ENCODE measurements at places on chromosomes 1 and 21. TPM values are rescaled to one million over a fixed set of nuclear protein-coding genes. Genes with fewer than 3 reads are reported as not detected.

- peaks cover 2% of the 10 kb centered on the region for H3K36me3 ChIP-seq
- H3K27me3 ChIP-seq: no peaks in the 10 kb centered on the region
- H3K4me1 ChIP-seq: peaks cover 35% of the 10 kb centered on the region
Measured at GRCh38 chr1:203692565-203693470, 66.2 kb downstream of the ATP2B4 start.

GRCh38 chr1:6603915-6604558 lies 1.4 kb upstream of the KLHL21 start:
- DNase-seq: no peak
- peak overlapping the region; percentile 95 for H3K27ac ChIP-seq
- no peaks in the 10 kb centered on the region for H3K27me3 ChIP-seq
- H3K36me3 ChIP-seq: peaks cover under 1% of the 10 kb centered on the region
- peaks cover 41% of the 10 kb centered on the region for H3K4me1 ChIP-seq

Gene WNT2B
- 0.64 TPM for polyA plus RNA-seq

GRCh38 chr1:98903261-98903660 lies 101.4 kb downstream of the PLPPR5 start:
- no peaks in the 10 kb centered on the region for H3K4me1 ChIP-seq
- no peaks in the 10 kb centered on the region for H3K36me3 ChIP-seq

DNA sequence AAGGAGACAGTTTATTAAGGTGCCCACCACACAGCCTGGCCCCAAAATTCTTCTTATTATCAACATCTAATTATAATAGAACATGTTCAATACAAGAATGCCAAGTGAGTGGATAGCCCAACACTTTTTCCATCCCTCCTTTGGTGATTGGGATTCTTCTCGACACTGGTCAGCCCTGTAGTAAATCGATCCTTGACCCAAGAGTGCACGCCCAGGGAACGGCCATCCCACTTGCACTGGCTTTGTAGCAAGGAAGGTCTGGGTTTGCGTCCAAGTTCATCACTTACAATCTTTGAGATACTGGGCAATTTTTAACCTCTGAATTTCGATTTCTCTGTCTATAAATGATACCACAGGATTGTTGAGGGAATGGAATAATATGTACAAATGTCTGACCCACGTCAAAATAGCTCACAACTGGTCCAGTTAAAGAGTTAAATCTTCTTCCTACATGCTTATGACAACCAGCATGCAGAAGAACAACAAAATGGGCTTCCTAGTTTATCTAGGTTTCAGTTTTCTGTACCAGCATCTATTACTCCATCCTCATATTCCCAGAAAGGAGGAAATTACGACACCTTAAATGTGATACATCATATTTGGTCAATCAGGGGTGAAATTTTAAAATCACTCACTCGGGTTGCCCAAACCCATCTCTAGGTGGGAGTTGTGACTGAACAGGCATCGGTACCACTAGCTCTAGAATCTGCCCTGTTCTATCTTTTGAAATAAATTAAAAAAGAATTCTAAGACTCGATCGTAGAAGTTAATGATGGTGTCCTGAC lies 161.8 kb downstream of the CLIC6 start:
- H3K4me1 ChIP-seq: no peaks in the 10 kb centered on the region
- peaks cover 90% of the 10 kb centered on the region for H3K36me3 ChIP-seq
- H3K27ac ChIP-seq: no peak overlapping the region
- no peak overlapping the region for H3K4me3 ChIP-seq

GRCh38 chr1:110668549-110668948 lies 6.2 kb downstream of the KCNA3 start:
- peaks cover 4% of the 10 kb centered on the region for H3K27me3 ChIP-seq
- H3K4me1 ChIP-seq: peaks cover 16% of the 10 kb centered on the region
- H3K4me3 ChIP-seq: peak overlapping the region; percentile 53
- no peak for DNase-seq
- peaks cover 41% of the 10 kb centered on the region for H3K36me3 ChIP-seq

DNA sequence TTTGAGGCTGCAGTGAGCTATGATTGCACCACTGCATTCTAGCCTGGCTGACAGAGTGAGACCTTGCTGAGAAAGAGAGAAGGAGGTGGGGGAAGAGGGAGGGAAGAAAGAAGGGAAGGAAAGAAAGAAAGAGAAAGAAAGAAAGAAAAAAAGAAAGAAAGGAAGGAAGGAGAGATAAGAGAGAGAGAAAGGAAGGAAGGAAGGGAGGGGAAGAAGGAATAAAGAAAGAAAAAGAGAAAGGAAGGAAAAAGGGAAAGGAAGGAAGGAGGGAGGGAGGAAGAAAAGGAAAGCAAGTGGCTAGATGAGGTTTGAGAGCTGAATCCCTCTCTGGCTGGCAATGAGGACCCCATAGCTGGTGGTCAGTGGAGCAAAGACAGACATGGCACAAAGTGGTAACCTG lies 20.4 kb downstream of the MT1HL1 start:
- H3K36me3 ChIP-seq: no peaks in the 10 kb centered on the region
- H3K4me1 ChIP-seq: no peaks in the 10 kb centered on the region
- no peak overlapping the region for H3K27ac ChIP-seq

- no peak overlapping the region for H3K27ac ChIP-seq
- H3K36me3 ChIP-seq: no peaks in the 10 kb centered on the region
- DNase-seq: no peak
- H3K27me3 ChIP-seq: no peaks in the 10 kb centered on the region
- no peaks in the 10 kb centered on the region for H3K4me1 ChIP-seq
- H3K4me3 ChIP-seq: no peak overlapping the region
Measured at GRCh38 chr1:41169799-41170180, 72.3 kb downstream of the SCMH1 start.

Gene ADORA1
- 0.64 TPM for polyA plus RNA-seq

Gene PSMB2
- polyA plus RNA-seq: 62.0 TPM

Gene RGS4
- 0.84 TPM for polyA plus RNA-seq

Gene MYBPH
- 1.7 TPM for polyA plus RNA-seq

DNA sequence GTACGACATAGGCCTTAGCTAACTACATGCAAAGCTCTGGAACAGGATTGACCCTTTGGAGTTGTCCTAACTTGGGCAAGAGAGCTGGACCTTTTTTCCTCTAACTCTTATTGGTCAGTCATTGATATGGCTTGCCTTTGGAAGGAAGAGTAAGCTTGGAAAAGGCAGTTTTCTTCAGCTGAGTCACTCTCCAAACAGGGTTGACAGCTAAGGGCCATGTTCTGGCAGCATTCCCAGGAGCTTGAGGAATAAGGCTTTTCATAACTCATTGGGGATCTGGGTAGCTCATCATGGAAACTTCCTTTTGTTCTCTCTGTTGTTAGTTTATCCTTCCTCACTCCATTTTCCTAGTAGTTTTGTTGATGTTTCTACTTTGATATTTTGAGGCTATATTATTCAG lies 14.5 kb upstream of the ERRFI1 start:
- DNase-seq: no peak
- no peak overlapping the region for H3K4me3 ChIP-seq
- H3K4me1 ChIP-seq: no peaks in the 10 kb centered on the region

GRCh38 chr1:198623752-198624647 lies 14.8 kb upstream of the PTPRC start:
- no peaks in the 10 kb centered on the region for H3K27me3 ChIP-seq
- H3K4me1 ChIP-seq: peaks cover 47% of the 10 kb centered on the region
- H3K36me3 ChIP-seq: no peaks in the 10 kb centered on the region
- H3K4me3 ChIP-seq: no peak overlapping the region

DNA sequence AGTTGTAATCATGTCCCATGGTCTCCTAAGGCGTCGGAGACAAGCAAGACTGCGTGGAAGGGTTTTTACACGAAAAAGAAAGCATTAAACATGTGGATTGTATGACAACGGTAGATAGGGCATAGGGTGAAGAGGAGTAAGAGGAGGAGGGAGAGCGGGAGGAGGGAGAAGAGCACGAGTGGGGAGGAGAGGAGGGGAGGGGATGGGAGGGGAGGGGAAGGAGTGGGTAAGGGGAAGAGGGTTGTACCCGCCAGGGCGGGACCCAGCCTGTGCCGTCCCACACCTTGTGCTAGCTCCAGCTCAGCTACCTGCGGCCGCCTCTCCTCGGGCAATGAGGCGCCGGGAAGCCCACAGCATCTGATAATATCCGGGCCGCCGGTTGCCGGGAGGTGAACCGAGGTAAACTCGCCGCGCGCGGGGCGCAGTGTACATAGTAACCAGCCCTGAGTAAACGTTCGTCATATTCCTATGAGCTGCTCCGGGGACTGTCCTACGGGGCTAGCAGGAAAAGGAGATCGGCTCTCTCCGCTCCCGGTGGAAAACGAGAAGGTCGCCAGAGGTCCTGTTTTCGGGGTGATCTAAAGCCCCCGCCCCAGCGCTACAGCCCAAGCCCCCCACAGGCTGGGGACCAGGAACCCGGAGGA lies 449 bp upstream of the RCAN3 start:
- H3K36me3 ChIP-seq: no peaks in the 10 kb centered on the region
- DNase-seq: peak; percentile 60
- peak overlapping the region; percentile 78 for H3K4me3 ChIP-seq
- H3K4me1 ChIP-seq: peaks cover 34% of the 10 kb centered on the region
- H3K27ac ChIP-seq: peak overlapping the region; percentile 87

Gene KHDC4
- 45.8 TPM for polyA plus RNA-seq

Gene SLC1A7
- polyA plus RNA-seq: 0.07 TPM

Gene TCEA3
- polyA plus RNA-seq: 5.5 TPM

- no peaks in the 10 kb centered on the region for H3K27me3 ChIP-seq
- H3K4me1 ChIP-seq: no peaks in the 10 kb centered on the region
- no peaks in the 10 kb centered on the region for H3K36me3 ChIP-seq
- H3K27ac ChIP-seq: no peak overlapping the region
- H3K4me3 ChIP-seq: no peak overlapping the region
Measured at GRCh38 chr1:45065083-45065482, 53.0 kb downstream of the UROD start.

- peaks cover 79% of the 10 kb centered on the region for H3K27me3 ChIP-seq
- DNase-seq: no peak
- no peak within 1 kb of the TSS for H3K4me3 ChIP-seq
- H3K27ac ChIP-seq: no peak within 1 kb of the TSS
- peaks cover 3% of the 10 kb centered on the region for H3K4me1 ChIP-seq
Measured at GRCh38 chr1:28811766-28812668, at the start of gene OPRD1. Gene OPRD1, plus strand, starts transcription at chr1:28812170. Its CDS starts 214 bp downstream, at chr1:28812384.

Gene CFAP74
- polyA plus RNA-seq: 0.16 TPM

- no peak for DNase-seq
- no peaks in the 10 kb centered on the region for H3K27me3 ChIP-seq
- no peaks in the 10 kb centered on the region for H3K4me1 ChIP-seq
- no peak overlapping the region for H3K4me3 ChIP-seq
- H3K27ac ChIP-seq: no peak overlapping the region
Measured at GRCh38 chr1:79847700-79848099, 841.2 kb upstream of the ADGRL4 start.

DNA sequence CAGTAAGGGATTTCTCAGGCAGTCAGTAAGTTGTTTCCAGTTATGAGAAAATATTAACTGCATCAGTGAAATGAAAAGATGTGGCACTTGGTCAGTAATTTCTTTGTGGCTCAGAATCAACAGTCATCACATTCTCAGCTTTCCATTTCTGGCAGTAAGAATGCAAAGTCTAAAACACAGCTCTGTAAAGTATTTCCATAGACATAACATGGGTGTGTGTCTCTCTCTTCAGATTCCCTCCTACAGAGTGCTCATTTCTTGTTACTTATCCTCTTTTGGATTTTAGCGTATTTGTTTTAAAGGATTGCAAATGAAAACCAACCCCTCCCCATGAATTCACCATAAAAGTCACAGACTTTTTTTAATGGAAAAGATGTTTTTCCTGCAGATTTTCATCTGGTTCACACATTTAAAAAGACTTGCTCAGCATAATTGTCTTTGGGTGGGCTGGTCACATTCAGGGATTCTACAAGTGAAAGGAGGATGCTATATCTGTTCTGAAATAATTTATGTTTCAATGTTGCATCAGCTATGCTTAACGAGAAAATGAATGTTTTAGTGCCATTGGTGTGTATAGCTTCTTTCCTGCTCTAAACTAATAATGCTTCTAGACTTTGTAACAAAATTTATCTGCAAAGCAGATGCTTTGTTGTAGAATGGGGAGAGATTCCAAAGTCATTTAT lies 34.6 kb upstream of the CD55 start:
- H3K4me3 ChIP-seq: no peak overlapping the region
- DNase-seq: no peak
- H3K27me3 ChIP-seq: no peaks in the 10 kb centered on the region
- H3K36me3 ChIP-seq: no peaks in the 10 kb centered on the region
- H3K27ac ChIP-seq: no peak overlapping the region

DNA sequence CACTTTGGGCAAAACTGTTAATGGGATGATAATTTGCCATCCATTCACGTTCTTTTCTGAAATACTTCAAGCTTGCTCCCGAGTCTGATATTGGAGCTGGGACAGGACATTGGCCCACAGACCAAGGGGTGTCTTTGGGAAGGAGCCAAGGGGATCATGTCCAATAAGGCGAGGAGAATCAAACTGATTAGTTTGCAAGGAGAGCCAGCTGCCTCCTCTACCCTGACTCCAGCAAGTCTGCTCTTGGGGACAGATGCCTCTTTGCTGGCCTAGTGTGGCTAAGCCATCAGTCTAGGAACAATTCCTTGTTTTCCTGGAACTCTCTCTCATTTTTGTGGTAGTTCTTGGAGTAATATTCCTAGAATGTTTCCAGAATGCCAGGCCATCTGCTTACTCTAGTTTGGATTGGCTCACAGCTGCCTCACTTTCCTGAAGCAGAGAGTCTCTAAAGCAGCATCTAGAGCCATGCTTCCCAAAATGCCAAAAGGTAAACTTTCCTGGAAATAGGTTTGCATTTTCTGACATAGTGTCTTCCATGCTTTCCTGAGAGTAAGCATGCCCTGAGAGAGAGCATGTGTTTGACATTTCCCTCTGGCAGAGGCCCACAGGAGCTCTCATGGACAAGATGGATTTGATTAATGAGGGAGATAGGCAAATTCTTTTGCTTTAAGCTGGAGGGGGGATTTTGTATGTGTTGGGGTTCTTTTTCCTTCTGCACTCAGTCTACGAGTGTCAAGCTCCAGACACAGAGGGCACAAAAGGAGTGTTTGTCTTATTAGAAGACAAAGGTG lies 145.6 kb downstream of the GDAP2 start:
- no peaks in the 10 kb centered on the region for H3K27me3 ChIP-seq
- no peaks in the 10 kb centered on the region for H3K4me1 ChIP-seq
- DNase-seq: no peak
- no peaks in the 10 kb centered on the region for H3K36me3 ChIP-seq
- H3K4me3 ChIP-seq: no peak overlapping the region

GRCh38 chr1:230070321-230071208 lies 3.5 kb downstream of the GALNT2 start:
- H3K36me3 ChIP-seq: peaks cover 16% of the 10 kb centered on the region
- peaks cover 44% of the 10 kb centered on the region for H3K4me1 ChIP-seq
- no peak overlapping the region for H3K27ac ChIP-seq
- no peaks in the 10 kb centered on the region for H3K27me3 ChIP-seq
- H3K4me3 ChIP-seq: peak overlapping the region; percentile 86
- no peak for DNase-seq

DNA sequence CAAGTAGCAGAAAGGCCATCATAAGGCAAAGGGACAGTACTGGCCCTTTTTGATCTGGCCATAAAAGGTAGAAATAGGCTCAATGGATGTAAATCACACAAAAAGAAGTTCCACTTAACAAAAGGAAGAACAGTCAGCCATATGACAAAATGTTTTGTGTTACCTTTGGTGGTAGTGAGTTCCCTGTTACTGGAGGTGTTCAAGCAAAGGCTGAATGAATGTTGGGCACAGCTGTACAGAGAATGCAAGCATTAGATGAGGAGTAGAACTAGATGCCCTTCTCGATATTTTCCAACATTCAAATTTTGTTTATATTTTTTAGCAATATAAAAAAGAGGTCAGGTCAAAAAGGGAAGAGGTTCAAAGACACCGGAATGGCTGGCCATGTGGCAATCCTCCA lies 20.0 kb downstream of the OLFML3 start:
- no peaks in the 10 kb centered on the region for H3K27me3 ChIP-seq
- H3K4me3 ChIP-seq: no peak overlapping the region
- H3K36me3 ChIP-seq: no peaks in the 10 kb centered on the region
- H3K4me1 ChIP-seq: no peaks in the 10 kb centered on the region

- DNase-seq: no peak
- H3K36me3 ChIP-seq: no peaks in the 10 kb centered on the region
- H3K27me3 ChIP-seq: no peaks in the 10 kb centered on the region
- no peaks in the 10 kb centered on the region for H3K4me1 ChIP-seq
- H3K27ac ChIP-seq: no peak overlapping the region
Measured at GRCh38 chr1:7224644-7225043, 439.4 kb downstream of the CAMTA1 start.

Gene C1orf94
- polyA plus RNA-seq: 0.09 TPM

Gene TMEM200B
- 2.5 TPM for polyA plus RNA-seq

Gene HSPB7
- 9.5 TPM for polyA plus RNA-seq
